Epithelial cell of alveolus of lung (primary cell): ENCODE measurements at places on chromosomes 4 and X. TPM values are rescaled to one million over a fixed set of nuclear protein-coding genes. Genes with fewer than 3 reads are reported as not detected.

The NDNF gene
- total RNA-seq = 2.6 and 5.1 TPM in 2 replicates

The CTAG1B gene
- total RNA-seq = not detected in 2 replicates

The ADH1A gene
- not detected in 2 replicates for total RNA-seq

The SORBS2 gene
- total RNA-seq = 3.2 and 4.1 TPM in 2 replicates

The SRPK3 gene
- 0.13 and 0.24 TPM in 2 replicates for total RNA-seq

The SULT1B1 gene
- total RNA-seq = 0.52 and 1.0 TPM in 2 replicates

The ARSJ gene
- 22.8 and 34.6 TPM in 2 replicates for total RNA-seq

The TEX13D gene
- total RNA-seq = not detected in 2 replicates

The PPM1K gene
- 6.6 and 8.6 TPM in 2 replicates for total RNA-seq
